ENCODE measurements at places on chromosomes 12 and 14. TPM values are rescaled to one million over a fixed set of nuclear protein-coding genes. Genes with fewer than 3 reads are reported as not detected.

DHRS2 gene
- total RNA-seq: 4.6 TPM

CLEC4D gene
- not detected for total RNA-seq

RIN3 gene
- 47.8 TPM for total RNA-seq

KANSL2 gene
- 34.4 TPM for total RNA-seq

IAPP gene
- not detected for total RNA-seq

HOXC10 gene
- not detected for total RNA-seq

DNA sequence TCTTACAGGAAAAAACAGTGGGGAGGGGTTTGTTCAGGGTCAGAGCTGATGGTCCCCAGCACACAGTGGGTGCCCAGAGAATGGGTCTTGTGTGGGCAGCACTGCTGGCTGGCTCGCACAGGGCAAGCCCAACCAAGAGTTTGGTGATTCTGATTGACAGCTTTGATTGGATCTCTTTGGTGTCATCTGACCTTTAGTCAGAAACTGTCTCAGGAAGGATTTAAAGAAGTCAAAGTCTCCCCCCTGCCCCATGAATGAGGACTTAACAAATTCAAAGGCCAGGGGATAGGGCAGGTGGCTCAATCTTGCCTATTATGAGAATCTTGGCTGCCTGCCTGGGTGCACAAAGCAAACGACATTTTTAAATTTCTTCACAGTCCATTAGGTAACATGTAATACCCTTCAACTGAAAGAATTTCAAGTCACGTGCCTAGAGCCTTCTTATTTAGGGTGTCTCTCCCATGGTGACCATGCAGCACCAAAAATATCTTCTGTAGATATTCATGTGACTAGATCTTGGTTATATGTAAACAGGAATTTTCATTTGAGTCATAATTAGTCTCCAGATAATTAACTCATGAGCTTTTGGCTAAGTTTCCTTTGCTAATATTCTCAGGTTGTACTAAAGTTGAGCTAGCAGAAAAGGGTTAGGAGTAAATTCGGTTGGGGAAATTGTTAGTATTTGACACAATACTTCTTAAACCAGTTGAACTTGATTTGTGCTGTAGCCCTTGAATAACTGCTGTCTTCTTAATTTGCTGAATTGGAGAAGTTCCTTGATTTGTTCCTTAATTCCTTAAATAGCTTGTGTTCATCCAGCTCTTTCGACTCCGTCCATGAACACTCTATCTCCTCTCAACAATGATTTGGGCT lies 54.5 kb upstream of the HECTD1 start:
- peak; percentile 75 for DNase-seq

- no peak for DNase-seq
These were observed 4.5 kb downstream of the KCNH3 start for GRCh38 chr12:49543221-49543913.

GRCh38 chr12:62631471-62632410 lies 165.1 kb downstream of the MON2 start:
- peak; percentile 43 for DNase-seq

- DNase-seq: peak; percentile 59
These were observed 2.5 kb upstream of the C1QL4 start for GRCh38 chr12:49339464-49339861.

GRCh38 chr12:1890119-1890703 lies 28.2 kb downstream of the CACNA2D4 start:
- DNase-seq: no peak

DNA sequence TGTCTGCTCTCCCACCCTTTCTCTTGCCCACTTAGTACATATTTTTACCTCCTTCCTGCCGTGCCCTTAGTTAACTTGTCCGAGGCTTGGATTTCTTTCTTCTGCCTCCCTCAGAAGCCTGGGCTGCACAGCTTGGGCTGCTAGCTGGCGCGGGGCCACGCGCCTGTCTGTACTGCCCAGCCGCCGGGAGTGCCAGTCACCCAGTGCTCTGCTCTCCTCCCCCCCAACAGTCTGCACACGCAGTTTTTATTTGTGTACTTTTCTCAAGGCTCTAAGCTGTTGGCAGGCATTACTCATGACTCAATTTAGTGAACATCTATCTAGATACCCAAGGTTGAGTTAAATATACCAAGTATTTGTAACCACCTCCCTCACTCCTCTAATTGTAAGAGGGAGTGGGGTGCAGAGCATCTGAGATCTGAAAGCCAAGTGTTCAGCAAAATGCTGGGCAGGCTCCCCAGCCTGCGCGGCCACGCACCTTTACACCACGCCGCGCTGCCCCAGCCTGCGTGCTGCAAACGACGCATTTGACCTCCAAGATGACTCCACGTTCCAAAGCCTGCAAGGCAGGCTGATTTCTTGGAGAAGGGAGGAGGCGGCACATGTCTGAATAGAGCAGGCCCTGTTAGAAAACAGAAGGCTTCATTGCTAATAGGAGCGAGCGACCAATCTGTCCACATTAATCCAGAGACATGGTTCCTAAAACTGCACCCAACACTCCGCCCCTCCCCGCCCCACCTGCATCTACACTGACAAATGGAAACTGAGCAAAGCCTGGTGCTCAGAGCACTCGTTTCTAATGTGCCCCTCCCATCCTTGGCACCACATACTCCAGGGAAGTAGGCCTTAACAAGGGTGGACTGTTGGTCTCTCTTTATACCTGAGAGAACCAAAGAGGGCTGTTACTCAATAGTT lies 18.2 kb upstream of the CACNA2D4 start:
- peak; percentile 91 for DNase-seq

- no peak for DNase-seq
These were observed 33.9 kb downstream of the CDK17 start for GRCh38 chr12:96366381-96366654.

- peak; percentile 65 for DNase-seq
These were observed 1.7 kb downstream of the PLEK2 start for GRCh38 chr14:67410313-67410712.

DNA sequence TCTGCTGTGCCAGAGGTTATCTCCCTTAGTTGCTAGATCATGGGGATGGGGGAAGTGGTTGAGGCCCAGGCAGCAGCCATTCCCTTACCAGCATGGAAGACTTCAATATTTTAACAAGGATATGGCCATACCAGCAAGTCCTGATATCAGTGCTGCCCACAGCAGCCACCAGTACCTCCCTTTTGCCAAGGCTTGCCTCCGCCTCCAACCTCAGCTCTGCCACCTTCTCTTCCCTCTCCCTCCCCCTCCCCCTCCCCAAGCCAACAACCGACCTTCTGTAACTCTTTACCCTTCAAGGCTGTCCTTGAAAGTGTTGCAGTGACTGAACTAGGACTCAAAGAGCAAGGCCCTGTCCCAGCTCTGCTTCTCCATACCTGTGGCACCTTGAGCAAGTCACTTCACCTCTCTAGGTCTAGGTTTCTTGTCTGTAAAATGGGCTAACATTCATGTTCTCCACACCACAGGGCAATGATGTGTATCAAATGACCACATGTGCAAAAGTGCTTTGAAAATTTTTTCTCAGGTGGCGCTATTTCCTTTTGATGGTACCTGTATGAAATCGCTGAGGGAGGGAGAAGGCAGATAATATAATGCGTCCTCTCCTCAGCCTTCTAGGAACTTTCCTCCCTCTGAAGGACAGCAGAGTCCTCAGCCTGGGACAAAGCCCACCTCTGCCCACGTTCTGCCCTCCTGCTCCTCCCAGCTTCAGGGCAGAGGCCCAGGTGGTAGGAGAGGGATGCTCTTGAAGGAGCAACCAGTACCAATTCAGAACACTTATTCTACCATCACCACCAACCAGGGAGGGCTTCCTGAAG lies 14.7 kb downstream of the PLEKHG6 start:
- peak; percentile 44 for DNase-seq

GRCh38 chr14:61050417-61050816 lies 69.4 kb downstream of the SLC38A6 start:
- no peak for DNase-seq

GRCh38 chr14:24816011-24816928 lies 182.3 kb upstream of the GZMB start:
- DNase-seq: peak; percentile 31

DNA sequence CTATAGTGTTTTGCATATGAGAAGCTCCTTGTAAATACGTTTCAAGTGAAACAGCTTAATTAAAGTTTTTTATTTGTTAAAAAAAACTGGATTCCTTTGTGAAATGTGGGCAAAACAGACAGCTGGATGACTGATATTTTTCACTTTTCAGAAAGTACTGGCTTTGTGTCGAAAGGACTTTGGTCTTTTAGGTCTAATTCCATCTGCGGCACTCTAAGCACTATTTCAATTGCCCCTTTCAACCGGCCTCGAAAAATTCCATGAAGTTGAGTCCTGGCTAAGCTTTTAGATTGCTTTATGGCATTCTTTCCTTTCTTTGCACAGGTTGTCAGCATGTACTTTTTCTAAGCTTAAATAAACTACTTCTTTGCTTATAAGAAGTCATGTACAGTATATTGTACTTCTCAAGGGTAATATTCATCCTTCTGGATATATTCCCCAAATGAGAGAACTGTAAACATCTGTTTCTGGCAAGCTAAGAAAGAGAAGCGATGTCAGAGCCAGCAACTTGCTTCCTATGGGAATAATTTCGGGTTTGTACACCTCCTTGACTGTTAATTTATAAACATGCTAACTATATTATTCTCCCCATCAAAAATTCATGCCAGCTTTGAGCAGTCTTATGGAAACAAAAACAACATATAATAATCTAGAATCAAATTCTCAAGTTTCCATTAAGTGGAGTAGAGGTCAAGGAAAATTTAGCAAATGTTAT lies 611.3 kb downstream of the ETNK1 start:
- DNase-seq: no peak

DNA sequence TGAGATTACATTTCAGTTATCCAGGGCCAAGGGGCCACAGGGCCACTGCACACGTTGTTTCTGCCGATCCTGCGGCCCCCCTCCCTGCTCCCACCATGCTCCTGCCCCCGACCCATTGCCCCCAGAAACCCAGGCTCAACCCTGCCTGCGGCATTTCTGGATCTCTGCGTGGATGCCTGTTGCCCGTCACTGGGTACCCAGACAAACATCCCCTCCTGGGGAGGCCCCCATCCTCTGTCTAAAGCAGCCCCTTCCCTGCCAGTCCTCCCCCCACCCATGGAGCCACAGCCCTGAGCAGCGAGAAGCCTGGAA lies 326.4 kb upstream of the SFSWAP start:
- DNase-seq: no peak

GRCh38 chr14:58537004-58537403 lies 100.8 kb upstream of the DACT1 start:
- peak; percentile 24 for DNase-seq

- DNase-seq: no peak
These were observed 736.8 kb upstream of the USP15 start for GRCh38 chr12:61523276-61523992.

- peak; percentile 52 for DNase-seq
These were observed 46.7 kb downstream of the GXYLT1 start for GRCh38 chr12:42097971-42098370.

- no peak for DNase-seq
These were observed 5.9 kb downstream of the ATG2B start for GRCh38 chr14:96357216-96357615.

DNA sequence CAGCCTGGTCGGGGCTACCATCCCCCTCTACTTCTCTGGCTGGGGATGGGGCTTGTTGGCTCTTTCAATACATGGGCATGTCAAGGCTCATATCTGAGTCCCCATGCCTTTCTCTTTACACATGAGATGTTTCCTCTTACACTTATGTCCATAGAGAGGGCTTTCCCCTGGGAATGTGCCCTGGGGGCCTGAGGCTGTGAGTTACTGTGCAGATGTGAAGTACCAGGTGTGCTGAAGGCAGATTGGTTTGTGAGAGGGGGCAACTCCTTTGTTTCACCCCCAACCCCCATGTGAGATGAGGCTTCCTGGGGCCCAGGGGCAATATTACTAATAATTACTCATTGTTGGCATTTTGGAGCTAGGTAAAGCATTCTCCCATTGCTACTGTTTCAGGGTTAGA lies 32.8 kb downstream of the NRXN3 start:
- no peak for DNase-seq

DNA sequence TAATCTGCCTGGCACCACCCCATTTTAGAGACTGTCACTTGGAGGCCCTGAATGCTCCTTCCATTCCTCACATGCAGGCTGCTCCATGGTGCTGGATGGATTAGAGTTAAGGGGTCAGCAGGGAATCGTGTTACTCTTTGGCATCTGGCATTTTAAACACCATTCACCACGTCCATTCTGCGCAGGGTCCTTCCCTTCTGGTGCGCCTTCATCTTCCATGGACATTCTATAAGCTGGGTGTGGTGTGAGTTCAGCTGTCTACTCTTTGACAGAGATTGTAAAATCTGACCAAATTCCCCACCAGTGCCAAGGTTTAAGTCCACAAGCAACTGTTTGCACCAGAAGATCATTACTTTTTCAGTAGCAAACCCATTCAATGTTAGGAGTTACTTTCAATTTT lies 47.8 kb downstream of the GIT2 start:
- no peak for DNase-seq

DNA sequence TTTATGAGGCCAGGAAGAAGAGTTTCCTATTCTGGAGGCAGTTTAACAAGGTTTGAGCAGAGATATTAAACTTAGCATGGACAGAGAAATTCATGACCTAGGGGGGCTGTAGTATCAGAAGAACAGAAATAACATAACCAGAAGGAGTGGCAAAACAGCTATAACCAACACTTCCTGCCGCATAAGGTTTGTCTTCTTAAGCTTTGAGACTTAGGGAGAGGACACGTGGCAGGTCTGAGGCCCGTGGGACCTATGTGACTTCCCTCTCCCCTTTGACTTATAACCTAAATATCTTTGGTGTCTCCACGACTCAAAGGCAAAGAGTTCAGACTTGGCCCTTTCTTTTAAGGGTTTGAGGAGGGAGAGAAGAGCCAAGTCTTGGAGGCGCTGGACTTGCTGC lies 119.1 kb upstream of the PZP start:
- no peak for DNase-seq

- DNase-seq: no peak
These were observed 525.3 kb upstream of the TBX3 start for GRCh38 chr12:115209230-115209629.

GRCh38 chr12:95465275-95465674 lies 8.7 kb upstream of the METAP2 start:
- DNase-seq: no peak

DNA sequence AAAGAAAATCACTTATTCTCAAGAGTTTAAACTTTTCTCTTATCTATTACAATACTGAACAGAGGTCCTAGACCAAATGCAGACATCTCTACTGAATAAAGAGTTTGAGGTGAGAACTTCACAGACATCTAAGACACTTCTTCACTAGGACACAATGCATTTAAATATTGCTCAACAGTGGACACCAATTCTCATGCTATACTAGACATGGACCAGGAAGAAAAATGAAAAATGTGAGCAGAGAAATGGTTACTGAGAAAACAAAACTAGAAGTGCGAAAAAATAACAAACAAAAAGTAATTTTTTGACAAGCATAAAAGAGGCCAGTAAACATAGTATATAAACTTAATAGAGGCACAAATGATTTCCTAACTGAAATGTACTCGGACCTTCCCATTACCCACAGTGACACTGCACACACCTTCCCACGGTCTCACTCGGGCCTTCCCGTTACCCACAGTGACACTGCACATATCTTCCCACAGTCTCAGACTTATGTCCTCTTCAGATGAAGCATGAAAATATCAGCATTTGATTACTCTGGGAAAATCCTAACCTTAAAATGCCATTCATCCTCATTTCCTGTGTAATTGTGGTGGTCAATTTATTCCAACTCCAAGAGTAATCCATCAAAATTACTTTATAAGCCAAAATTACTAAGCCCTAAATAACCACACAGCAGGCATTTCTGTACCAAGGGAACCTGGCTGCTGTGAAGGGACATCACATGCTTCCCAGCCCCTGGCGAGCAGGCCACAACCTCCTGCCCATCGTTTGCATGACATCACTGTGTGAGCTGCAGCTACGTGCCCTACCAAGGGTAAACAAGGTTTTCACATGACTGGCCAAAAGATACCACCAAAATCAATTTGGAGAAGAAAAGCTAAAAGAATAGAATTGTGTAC lies 6.4 kb downstream of the SLC15A4 start:
- DNase-seq: peak; percentile 41

All from stomach (tissue), 19 donors.